ENCODE measurements at places on chromosomes 2 and 18.
A peak's percentile ranks its signal among the peaks of the same experiment; 100 is the strongest.

DNA sequence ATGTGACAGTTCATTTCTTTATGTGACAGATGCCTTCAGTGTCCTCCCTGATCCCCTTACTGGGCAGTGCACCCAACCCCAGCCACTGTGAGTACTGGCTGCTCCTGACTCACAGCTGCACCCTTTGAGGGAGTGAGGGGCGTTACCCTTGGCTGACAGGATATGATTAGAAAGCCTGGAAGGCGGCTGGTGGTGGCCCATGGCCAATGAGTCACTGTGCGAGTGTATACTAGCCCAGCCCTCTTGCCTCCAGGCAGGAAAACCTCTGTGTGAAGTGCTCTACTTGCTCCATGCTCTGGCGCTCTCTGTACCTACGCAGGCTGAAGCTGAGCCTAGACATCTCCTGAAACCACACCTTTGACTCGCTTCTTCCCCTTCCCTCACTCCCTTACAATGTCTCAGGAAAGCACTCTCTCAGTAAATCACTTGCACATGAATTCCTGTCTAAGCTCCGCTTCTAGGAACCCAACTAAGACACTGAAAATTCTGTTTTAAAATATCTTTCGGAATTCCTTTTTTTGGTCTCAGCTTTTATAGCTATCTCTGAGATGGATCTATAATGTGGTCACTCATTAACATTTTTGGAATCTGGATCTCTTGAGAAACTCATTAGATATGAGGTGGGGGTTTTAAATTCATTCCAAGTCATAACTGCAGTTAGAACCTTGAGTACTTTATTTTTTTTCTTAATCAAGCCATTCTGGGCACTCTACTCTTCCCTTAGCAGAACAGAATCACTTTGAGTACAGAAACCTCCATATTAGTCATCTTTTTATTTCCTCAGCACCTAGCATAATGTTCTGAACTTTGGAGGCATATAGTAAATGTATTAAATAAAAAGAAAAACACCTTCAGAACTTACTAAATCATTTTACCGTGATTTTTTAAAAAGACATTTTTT lies 25.3 kb upstream of the STAM2 start:
- peak; percentile 93 for DNase-seq

DNA sequence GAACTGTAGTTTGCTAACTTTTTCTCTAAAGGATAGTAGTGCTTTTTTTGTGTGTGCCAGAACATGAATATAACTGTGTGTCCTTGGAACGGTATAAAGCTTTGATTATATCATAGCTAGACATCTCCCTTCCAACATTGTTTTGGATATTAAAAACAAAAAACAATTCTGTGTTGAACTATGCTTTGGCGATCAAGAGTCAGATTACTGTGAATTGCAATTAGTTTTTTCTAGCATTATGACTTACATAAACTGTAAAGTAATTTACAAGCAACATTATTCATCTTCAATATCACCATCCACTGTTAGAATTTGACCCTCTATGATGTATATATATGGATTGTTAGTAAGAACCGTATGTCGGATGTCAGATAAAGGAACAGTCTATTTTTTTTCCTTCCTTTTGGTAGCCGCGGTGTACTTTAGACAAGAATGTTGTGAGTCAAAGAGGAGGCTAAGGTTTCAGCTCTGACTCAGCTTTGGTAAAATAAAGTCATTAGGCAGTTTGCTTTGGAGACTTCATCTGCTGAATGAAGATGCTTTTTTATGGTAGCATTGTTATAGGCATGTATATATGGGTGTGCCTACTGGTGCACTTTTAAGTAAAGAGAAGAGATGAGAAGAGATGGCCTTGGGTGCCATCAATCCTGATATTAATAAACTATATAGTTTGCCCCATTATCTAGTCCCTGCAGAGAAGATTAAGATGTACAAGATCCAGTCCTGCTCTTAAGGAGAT lies 76.4 kb downstream of the LTBP1 start:
- DNase-seq, result peak; percentile 84

GRCh38 chr2:85926526-85926925 lies 37.7 kb upstream of the ST3GAL5 start:
- DNase-seq, result no peak

- DNase-seq, result peak; percentile 90
Observed at GRCh38 chr2:205706769-205707381, 24.6 kb downstream of the NRP2 start.

DNA sequence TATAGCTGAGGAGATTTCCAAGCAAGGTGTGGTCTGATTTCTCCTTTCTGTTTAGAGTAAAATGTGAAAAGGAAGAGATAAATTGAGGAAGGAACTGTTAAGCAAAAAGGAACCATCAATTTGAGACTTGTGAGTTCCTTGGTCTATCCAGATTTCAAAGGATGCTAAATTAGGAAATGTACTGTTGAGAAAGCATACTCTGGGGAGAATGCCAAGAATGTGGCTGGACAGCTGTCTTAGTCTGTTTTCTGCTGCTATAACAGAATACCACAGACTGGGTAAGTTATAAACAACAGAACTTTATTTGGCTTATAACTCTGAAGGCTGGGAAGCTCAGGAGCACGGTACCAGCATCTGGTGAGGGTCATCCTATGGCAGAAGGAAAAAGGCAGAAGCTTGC lies 1097.2 kb downstream of the TDRD15 start:
- no peak for DNase-seq

DNA sequence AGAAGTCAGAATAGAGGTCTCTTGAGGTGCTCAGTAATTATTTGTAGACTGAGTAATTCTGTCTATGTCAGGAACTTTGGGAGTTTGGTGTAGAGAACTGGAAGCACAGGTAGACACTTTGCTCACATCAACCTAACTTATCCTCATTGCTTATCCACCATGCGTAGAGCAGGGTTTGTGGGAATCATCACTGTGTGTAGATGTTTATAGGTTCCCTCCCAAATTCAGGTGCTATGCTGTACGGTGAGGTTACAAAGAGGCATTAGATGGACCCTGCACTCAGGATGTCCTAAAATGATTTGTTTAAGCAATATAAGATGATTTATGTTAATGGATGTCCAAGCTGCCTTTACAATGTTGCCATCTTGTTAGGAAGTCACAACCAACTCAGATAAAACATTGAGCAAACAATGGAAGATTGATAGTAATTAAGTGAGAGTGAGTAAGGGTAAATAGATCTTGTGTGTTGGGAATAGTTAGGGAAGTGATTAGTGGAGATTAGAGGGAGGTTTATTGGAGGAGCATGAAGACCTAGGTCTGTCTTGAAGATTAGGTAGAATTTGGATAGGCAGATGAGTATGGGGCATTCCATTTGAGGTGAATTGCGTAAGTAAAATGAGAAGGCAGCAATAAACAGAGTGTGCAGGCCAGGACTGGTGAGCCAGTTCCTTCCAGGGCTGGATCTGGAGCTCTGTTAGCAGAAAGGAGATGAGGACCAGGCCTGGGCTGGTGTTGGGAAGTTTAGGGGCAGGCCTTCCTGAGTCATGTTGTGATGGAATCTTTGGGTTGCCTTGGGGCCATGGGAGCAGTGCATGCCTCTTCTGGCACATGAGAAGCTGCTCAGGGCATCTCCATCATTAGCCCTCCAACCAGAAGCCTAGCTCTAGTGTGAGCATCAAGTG lies 12.1 kb downstream of the EPAS1 start:
- peak; percentile 63 for DNase-seq

- peak; percentile 86 for DNase-seq
Observed at GRCh38 chr2:27016801-27017325, 15.9 kb upstream of the TMEM214 start.

DNA sequence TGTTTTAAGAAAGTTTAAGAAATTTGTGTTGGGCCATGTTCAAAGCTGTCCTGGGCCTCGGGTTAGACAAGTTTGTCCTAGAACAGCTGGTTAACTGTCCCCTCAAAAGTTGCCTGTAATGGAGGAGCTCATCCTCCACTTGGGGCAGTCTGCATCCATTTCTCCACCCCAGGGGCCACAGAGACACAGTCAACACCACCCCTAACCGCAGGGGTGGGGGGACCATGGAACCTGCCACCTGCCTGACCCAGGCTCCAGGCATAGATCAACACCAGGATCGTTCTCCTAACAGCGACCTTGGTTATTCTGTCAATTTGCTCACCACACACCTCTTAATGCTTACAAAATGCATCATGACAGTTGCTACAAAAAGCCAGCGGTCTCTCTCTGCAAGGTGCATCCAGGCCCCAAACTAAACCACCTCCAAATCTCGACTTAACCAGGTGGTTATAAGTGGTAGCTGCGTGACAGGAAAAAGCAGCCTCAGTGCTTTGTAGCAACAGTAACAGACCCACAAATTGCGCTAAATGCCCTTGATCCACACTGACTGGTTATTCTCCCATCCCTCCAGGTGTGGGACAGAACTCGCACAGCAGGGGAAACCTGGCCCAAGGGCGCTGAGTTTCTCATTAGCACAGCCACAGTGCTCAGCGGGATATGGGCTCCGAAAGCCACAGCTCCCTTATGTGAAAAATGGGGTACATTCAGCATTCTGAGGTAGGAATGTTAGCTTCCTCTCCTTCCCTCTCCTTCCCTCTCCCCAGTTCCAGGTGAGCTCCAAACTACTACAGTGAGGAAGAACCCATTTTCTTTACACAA lies 48.0 kb downstream of the HDLBP start:
- DNase-seq, result no peak

DNA sequence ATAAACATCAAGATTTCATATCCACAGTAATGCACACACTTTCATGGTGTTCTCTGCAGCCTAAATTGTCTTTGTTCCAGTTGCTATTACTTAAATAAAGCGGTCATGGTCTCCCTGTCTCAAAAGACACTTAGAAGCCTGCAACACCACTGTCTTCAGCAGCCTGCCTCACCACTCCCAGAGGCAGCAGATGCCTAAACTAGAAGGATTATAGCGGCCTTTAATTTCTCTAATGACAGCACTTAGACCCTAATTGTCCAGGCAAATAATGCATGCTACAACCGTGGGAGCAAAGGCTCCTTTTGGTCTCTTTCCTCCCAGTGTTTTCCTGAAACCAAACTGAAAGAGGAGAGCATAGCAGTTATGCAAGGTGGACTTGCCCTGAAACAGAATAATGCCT lies 248.8 kb upstream of the SLC39A10 start:
- DNase-seq, result no peak

DNA sequence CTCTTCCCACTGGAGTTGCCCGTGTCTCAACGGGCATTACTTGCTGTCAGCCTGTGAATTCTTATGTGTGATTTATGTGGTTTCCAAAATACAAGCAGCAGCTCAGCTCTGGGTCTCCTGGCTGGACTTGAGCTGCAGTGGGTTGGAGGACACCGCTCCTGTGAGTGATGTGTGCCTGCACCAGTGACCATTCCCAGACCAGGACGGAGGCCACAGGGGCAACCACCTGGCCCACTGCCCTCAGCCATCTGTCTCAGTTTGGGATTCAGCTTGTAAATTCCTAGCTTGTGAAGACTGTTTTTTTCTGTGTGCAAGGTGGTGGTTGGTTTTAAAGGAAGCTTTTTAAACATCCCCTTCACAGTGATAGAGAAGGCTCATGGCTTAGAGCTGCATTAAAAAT lies 261.0 kb downstream of the BCL2 start:
- DNase-seq, result no peak
